ENCODE measurements at places on chromosomes 6 and 20.

GRCh38 chr6:145245119-145245518 is 490.2 kb downstream of the EPM2A start:
- no peak for DNase-seq

DNA sequence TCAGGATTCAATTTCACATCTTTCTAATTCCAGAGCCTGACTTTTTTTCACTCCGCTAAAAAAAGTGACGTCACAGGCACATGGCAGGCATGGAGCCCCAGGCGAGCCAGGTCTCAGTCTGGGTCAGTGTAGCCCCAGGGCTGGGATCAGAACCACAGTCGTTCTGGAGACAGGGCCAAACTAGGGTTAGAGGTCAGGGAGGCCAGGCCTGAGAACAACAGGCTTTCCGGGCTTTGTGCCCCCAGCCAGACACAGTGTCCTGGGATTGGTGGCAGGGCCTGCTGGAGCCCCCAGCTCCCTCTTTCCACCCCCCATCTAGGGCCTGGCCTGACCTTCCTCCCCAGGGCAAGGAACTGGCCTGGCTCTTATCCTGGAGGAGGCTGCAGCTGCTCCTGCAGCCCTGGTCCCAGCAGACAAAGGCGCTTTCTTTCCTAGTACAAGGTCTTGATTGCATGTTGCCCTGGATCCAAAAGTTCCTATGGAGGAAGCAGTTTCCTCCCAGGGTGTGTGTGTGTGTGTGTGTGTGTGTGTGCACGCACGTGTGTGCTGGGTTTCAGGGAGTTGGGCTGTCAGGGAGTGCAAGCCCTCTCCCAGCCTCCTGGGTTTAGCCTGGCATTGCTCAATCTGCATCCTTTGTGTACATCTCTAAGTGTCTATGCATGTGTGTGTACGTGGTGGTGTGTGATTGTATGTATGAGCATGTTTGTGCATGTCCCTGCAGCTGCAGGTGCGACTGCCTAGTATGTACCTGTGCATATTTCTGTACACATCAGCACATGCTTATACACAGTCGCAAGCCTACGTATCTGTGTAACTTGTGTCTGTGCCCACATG is 26.5 kb upstream of the EMILIN3 start:
- peak; percentile 83 for DNase-seq

- no peak for DNase-seq
These were observed 115.9 kb upstream of the DST start for GRCh38 chr6:56758553-56758952.

GRCh38 chr20:53597521-53598120 is 4.0 kb upstream of the ZNF217 start:
- DNase-seq = no peak

DNA sequence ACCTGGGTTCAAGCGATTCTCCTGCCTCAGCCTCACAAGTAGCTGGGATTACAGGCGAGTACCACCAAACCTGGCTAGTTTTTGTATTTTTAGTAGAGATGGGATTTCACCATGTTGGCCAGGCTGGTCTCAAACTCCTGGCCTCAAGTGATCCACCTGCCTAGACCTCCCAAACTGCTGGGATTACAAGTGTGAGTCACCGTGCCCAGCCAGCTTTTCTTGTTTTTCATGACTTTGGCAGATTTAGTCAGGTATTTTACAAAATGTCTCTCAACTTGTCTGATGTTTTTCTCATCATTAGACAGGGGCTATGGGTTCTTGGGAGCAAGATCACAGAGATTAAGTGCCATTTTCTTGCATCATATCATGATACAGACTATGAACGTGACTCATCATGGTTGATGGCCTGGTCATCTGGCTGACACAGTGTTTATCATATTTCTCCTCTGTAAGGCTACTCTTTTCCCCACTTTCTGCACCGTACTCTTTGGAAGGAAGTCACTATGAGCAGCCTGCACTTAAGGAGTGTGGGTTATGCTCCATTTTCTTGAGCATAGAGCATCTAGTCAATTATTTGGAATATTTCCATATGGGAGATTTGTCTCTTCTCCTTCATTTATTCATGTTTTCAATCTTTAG is 67.8 kb downstream of the RNF182 start:
- no peak for DNase-seq

DNA sequence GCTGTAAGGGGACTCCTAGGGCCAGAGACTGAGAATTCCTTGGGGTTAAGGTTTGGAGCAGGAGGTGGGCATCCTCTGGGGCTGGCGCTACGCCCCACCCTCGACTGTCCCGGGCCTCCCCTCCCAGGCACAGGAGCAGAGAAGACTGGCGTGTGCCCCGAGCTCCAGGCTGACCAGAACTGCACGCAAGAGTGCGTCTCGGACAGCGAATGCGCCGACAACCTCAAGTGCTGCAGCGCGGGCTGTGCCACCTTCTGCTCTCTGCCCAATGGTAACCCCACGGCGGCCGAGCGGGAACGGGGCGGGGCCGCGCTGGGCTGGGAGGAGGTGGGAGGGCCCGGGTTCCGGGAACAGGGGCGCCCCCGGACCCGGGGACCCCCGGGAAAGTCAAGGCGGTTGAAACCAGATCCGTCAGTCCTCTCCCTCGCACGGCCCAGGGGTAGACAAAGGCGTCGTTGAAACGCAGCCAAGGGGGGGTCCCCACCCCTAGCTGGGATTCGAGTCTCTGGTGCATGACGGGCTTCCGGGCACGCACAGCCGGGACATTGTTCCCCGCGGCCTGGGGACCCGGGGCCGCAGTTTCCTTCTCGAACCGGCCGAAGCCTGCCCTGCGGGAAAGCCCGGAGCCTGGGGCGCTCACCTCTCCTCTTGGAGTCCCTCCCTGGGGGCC is 844 bp downstream of the WFDC2 start:
- DNase-seq = peak; percentile 64

GRCh38 chr20:6070829-6071695 is 17.2 kb upstream of the LRRN4 start:
- no peak for DNase-seq

GRCh38 chr6:144338951-144339700 is 54.0 kb downstream of the UTRN start:
- no peak for DNase-seq

DNA sequence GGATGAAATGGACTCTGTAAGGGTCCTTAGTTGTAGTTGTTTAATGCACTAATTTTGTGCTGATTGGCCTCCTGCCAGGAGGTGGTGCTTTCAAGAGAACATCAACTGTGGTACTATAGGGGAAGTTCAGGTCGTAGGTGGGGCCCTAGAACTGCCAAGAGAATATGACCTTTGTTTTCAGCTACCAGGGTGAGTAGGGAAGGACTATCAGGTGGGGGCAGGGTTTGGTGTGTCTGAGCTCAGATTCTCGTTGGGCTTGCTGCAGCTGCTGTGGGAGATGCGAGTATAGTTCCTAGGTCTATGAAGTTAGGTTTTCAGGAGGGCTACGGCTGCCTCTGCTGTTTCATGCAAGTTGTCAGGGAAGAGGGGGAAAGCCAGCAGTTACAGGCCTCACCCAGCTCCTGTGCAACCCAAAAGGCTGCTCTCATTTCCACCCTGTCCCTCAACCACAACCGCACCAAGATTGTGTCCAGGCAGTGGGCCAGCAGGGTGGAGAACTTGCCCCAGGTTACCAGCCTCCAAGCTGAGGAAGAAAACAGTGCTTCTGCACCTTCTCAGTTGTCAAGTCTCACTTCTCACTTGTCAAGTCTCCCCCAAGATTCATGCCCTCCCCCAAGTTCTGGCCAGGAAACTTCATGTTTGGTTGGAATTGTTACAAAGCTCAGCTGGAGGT is 626.5 kb upstream of the MAP3K7 start:
- DNase-seq = peak; percentile 15

DNA sequence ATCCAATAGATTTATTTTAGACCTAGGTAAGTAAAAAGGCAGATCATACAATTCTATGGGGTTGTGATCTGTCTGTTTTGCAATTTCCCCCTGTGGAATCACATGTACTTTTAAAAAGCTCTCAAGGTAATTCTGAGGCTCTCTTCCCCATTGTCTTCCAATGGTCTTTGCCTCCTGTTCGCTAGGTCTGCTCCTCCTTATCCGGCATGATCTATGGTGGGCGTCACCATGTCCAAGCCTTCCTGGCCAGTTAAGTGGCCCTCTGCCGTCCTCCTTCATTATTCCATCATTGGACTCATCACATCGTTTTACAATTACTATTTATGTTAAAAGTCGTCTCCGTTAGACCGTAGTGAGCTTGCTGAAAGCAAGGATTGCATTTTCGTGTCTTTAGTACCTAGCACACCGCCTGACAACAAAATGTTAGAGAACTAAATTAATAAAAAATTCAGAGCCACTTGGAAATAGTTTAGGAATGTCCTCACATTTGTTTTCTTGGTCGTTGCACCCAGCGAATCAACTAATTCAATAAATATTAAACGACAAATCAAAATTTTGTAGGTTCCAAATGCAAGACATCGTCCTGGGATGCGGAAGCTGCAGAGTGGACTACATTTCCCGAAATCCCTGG is 2.2 kb upstream of the STXBP5 start:
- DNase-seq = peak; percentile 28

GRCh38 chr6:105424175-105424783 is 21.4 kb upstream of the PREP start:
- DNase-seq = peak; percentile 41

DNA sequence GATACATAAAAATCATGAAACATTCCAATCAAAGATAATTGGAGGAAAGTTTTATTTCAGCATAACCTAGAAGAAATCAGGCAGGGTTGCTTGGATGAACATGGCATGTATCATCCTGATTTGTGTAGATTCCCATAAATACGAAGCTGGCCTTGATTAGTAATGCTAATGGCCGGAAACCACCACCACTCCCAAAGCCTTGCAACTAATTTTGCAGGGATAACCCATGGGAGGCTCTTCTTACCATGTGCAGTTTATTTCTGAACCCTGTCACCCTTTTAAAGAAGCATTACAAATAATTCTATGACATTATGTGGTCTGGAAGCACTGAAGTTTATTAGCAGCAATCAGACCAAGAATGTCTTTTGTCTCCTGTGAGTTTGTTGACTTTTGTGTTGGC is 80.8 kb downstream of the AIG1 start:
- DNase-seq = no peak

DNA sequence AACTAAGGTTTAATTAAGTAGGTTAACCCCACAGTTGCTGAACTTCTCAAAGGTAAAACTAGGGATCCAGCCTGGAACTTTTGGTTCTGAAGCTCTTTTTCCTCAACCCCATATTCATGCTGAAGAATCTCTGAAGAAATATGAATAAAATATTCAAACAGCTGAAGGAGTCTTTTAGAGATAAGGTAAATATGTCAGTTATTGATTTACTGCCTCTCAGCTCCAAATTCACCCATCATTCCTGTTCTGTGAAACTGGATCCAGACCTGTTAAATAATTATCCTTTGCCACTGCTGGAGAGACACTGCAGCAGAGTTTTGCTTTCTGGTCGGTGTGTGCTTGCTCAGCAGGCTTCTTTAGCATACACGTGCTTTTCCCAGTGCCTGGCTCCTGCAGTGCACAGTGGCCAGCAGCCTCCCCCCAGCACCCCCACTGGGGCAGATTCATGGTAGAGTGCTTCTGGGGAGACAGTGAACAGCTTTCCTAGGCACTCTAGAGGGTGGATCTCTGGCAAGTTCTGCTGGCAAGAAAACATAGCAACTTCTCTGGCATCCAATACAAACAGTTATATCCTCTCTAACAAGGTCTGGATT is 62.0 kb upstream of the BCLAF1 start:
- DNase-seq = no peak

GRCh38 chr6:164022632-164023031 is 608.1 kb downstream of the QKI start:
- no peak for DNase-seq

- no peak for DNase-seq
These were observed 30.4 kb downstream of the AKIRIN2 start for GRCh38 chr6:87671555-87672029.

GRCh38 chr20:44523746-44524145 is 1.9 kb upstream of the SERINC3 start:
- DNase-seq = no peak

DNA sequence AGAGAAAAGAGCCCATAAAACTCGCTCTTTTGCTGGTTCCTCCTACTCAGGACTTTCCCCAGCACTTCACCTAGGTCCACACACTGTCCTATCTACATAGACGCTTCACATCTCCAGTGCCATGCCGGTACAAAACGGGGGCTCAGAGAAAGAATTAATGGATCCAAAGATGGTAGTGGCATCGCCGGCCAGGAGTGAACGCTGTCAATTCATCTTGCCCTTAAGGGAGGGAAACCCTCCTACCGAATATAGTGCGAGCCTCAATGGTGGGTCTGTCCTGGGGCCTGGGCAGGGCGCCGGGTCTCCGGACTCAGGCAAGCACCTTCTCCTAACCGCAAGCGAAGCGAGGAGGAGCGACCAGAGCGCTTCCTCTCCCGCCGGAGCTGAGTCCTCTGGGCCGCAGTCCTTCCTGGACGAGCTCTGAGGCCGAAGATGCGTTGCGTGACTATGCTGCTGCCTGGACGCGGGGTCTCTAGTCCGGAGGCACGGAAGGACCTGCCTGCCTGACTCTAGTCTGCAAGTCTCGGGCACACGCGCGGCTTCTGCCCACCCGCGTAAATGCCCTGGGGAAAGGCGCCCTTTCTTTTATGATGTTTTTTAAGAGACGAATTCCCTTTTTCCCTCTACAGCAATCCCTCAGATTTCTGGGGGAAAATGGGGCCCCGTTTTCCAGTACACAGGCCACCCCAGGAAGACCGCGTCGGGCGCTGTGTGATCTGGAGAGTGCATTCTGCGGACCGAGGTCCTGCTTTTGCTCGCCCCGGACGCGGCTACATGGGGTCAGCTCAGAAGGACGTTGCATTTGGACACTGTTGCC is 100.1 kb upstream of the PRDM1 start:
- no peak for DNase-seq

GRCh38 chr20:3819411-3820047 is 818 bp upstream of the AP5S1 start:
- no peak for DNase-seq

DNA sequence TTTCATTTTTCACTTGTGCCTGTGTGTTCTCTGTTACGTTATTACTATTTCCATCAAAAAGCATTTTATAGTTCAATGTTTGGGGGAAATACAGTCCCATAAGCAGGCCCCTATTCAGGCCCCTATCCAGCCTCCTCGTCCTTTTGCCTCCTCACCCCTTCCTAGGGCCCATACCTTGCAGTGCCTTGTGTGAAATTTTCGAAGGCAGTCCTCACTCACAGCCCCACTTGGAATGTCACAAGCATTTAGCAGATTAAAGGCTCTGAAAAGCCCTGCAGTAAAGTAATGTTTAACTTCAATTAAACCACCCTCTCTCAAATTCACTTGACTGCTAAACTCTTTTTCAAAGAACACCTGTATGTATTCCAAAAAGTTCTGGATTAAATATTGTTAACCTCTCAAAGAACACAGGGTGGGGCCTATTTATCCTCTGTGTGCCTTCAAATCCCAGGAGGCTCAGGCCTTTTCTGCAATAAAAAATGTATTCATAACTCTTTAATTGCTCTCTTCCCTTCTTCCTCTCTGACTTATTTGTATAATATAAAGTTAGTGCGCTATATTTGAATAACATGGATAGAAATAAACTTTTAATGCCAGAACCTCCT is 202.5 kb downstream of the FOXA2 start:
- no peak for DNase-seq

DNA sequence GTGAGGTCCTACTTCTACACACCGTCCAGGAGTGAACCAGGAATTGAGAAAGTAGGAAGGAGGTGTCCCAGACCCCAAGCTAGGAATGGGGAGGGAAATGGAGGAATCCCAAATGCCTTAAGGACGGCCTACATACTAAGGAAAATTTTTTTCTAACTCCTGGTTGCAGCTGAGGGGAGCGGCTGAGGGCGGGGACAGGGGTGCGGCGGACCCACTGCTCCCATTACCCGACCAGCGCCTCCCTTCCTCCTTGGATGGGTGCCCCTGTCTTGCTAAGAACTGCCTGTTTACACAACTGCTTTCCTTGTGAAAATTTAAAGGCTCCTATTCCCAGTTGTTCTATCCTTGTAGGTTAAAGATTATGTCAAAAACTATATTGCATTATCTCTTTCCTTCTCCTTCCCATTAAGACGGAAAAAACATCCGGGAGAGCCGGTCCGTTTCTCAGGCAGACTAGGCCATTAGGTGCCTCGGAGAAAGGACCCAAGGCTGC is 699 bp upstream of the HSPA1B start:
- DNase-seq = peak; percentile 94
